ENCODE measurements at places on chromosomes 11 and 22.

GRCh38 chr11:99370549-99371216, 349.9 kb downstream of the CNTN5 start:
- peak; percentile 8 for DNase-seq

DNA sequence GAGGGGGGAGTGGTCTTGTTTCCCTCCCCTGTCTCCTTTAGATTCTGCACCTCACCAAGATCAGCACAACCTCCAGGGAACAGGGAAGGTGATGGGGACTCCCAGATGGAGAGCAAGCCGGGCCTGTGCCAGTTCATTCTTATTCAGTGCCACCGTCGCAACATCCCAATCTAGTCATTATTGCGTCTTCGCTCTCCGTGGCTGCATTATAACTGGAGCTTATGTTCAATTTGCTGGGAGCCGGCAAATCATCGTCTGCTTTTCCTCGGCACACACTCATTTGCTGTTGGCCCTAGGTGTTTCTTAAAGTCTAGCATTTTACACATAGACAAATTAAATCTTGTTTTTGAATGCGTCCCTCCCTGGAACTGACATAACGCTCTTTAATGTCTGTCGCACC, 1269.7 kb downstream of the BRD1 start:
- DNase-seq = no peak

DNA sequence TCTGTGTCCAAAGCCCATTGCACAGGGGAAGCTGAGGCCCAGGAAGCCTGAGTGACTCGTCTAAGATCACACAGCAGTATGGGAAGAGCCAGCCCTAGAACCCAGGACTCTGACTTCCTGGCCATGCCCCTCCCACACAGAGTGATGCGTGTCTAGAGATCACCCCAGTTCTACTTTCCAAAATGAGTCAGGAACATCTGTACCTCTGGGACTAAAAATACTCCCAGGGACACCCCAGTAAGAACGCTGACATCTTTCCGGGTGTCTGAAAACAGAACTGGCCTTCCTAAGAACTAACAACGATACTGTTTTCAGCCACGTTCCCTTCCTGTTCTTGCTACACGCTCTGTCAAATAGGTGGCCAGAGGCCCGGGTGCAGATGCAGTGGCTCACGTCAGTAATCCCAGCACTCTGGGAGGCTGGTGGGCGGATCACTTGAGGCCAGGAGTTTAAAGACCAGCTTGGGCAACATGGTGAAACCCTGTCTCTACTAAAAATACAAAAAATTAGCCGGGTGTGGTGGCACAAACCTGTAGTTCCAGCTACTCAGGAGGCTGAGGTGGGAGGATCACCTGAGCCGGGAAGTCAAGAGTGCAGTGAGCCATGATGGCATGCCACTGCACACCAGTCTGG, 21.7 kb upstream of the PDGFB start:
- no peak for DNase-seq

GRCh38 chr11:27839226-27839913, 139.1 kb upstream of the BDNF start:
- DNase-seq = no peak

- no peak for DNase-seq
Measured at GRCh38 chr22:46462726-46463371, 74.6 kb downstream of the CELSR1 start.

DNA sequence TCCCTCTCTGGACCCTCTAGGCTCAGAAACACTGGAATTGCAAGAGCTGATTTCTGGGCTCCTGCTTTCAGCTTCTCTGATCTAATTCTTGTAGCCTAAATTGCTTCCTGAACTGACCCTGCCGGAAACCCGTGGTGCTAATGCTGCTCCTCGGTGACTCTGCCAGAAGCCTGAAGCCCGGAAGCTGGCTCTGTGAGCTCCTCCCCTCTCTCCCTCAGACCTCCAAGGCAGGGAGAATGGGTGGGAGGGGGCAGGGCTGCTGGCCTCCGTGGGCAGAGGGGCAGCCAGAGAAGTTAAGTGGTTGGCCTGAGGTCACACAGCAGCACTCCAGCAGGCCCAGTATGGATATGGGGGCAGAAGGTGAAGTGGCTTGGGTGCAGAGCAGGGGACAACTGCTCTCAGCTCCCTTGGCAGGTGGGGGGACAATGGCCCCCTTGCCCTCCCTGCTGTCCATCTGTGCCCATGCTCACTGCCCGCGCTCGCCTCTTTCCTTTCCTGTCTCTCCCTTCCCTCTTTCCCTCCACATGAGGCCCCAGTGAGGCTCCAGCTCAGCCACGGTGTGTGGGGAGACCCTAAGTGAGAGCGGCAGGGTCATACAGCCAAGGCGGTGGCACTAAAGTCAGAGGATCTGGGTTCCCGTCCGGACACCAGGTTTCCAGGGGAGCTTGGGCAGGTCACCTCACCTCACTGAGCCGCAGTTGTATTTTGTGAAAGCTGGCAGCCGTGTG, 16.2 kb downstream of the CAPN5 start:
- DNase-seq = no peak

GRCh38 chr11:1352696-1353382, 36.9 kb upstream of the BRSK2 start:
- no peak for DNase-seq

GRCh38 chr11:8766043-8766987, 83.7 kb downstream of the RPL27A start:
- no peak for DNase-seq

DNA sequence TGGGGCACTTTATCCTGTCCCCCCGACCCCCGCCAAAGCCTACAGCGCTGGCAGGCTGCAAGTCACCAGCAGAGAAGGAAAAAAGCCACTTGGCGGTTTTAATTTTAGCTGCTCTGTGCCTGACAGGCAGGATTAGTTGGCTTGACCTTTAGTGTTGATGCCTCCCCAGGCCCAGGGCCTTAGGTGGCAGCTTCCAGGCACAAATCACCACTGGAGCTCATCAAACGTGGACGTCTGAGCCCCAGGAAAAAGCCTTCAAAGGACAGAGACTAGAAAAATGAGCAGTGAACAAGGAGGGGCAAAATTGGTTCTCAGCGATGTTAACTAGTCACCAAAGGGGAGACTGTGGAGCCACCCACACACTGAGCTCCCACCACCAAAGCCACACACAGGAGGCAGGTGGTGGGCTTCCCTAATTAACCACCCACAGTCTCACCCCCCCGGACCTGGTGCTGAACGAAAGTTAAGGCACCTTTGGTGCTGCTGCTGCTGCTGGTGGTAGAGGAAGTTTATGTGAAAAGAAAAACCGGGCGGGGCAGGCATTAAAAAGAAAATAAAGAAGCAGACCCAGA, 4.4 kb upstream of the PYGM start:
- DNase-seq = no peak

GRCh38 chr11:8867931-8868631, 42.9 kb upstream of the AKIP1 start:
- no peak for DNase-seq

DNA sequence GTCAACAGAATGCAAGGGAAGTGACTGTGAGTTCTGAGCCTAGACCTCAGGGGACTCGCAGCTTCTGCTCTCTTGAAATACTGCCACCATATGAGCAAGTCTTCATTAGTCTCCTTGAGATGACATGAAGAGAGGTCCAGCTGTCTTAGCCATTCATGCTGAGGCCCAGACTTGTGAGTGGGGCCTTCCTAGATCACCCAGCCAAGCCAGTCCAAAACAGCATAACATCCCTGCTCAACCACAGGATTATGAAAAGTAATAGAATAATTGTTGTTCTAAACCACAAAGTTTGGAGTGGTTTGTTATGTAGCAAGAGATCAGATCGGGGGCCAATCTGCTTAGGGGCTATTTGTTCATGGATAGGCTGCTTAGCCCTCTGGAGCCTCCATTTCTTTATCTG, 54.9 kb upstream of the HTATIP2 start:
- DNase-seq = no peak

GRCh38 chr11:19306179-19306944, 65.6 kb upstream of the E2F8 start:
- no peak for DNase-seq

DNA sequence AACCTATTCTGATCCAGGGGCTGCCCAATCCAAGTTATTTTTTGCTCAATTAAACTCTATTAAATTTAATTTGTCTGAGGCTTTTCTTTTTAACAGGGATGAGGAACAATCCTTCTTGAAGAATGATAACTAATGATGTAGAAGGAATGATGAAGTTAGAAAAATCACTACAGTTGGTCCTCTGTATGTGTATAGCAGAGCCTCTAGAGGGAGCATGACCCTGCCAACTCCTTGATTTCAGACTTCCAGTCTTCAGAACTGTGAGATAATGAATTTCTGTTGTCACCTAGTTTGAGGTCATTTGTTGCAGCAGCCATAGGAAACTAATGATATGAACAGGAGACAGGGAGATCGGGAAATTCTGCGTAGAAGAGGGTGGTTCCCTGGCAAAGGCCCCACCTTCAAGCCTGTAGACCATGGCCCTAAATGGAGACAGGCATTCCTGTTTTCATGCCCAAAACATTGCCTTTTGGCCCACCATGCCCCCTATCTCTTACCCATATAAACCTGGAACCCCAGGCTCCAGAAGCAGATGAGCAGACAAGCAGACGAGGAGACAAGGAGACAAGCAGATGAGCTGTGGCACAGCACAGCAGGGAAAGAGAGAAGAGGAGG, 7.7 kb upstream of the QSER1 start:
- no peak for DNase-seq

GRCh38 chr11:130636722-130637464, 188.4 kb downstream of the ADAMTS15 start:
- DNase-seq = no peak

- no peak for DNase-seq
Measured at GRCh38 chr11:75902631-75903030, 87.6 kb downstream of the UVRAG start.

GRCh38 chr22:46736705-46737104, 1.3 kb downstream of the CERK start:
- no peak for DNase-seq

- no peak for DNase-seq
Measured at GRCh38 chr22:44807232-44807631, 54.9 kb downstream of the ARHGAP8 start.

- DNase-seq = no peak
Measured at GRCh38 chr11:67289651-67290479, 762 bp downstream of the ANKRD13D start.

- DNase-seq = no peak
Measured at GRCh38 chr11:127625402-127625801, 624.8 kb upstream of the KIRREL3 start.

DNA sequence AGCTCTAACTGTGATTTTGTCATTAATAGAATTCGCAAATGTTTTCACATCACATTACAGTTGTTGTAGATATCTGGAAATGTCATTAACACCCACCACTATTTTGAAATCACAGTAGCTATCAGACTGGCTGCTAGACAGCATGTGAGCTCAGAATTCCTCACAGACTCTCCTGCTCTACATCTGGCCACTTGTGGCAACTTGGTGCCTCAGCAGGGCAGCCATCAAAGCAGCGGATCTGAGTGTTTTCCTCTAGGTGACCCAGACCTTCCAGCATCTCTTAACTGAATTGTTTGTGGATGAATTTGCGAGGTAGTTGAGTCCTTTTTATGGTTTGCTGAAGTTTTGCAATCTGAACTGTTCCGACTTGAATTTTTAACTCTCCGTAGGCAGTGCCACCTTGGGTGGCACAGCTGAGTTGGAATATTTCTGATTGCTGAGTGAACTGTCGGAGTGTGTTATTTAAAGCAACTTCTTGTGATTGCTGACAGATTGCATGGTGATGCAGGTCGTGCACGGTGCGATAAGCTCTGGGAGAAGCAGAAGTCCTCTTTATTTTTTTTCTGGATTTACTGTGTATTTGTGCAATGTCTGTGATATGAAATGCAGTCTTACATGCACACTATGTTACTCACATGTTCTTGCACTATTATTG, 114.0 kb upstream of the PLET1 start:
- no peak for DNase-seq

DNA sequence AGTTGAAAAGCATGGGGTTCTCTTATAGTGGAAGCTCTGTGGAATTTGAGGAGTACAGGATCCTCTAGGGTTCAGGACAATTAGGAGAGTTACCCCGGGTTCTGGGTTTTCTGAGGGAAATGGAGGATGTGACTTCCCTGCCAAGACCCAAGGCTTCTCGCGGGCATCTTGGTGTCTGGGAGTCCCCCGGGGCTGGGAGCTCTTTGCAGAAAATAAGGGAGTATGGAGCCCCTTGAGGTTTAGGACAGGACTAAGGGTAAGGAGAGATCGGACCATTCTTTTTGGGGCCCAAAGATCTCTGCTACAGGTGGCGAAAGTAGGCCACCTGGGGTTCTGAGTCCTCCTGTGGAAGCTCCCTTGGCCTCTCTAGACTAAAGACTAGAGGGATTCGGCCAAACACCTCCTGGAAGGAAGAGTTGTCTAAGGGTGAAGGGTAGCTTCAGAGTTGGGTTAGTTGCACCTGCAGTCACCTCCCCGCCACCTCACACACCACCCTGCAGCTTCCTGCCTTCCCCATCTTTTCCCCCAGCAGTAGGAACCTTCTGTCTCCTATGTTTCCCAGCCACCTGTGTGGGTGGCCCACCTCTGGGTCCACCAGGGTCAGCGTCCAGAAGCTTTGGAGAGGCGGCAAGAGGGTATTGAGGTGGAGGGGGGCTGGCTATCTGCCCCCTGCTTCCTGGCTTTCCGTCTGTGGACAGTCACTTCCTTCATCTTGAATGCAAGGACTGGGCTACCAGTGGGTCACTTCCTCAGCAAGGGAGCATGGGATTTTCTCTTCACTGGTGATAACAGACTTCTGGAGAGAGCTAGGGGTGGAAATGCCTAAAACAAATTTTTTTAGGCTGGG, 908 bp downstream of the LIMK2 start:
- no peak for DNase-seq

DNA sequence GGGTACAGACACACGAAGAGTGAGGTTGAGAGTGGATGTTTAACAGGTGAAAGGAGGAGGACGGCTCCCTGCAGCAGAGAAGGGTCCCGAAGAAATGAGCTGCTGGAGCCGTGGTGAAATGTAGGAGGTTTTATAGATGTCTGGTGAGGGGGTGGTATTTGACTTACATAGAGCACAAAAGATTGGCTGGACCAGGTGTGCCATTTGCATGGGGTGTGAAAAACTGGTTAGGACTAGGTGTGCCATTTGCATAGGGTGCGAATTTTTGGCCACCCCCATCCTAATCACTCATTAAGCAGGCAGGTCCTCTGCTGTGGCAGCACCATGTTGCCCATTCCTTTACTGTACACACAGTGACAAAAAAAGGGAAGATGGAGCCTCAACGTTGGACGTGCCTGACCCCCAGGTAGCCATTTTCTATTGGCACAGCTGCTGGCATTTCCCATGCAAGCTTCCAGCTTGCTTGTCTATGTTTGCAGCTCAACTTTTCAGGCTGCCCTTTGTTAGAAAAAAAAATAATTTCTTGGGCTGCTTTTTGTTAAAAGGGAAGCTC, 581.7 kb upstream of the B3GAT1 start:
- no peak for DNase-seq

GRCh38 chr11:33399421-33399820, 142.2 kb downstream of the HIPK3 start:
- DNase-seq = no peak
